BJ (cell line): ENCODE measurements at places on chromosomes 6 and 20. TPM values are rescaled to one million over a fixed set of nuclear protein-coding genes. Genes with fewer than 3 reads are reported as not detected.

CLVS2 gene
- under 0.01 TPM in 1 of 2 replicates, not detected in the other for polyA plus RNA-seq

ULBP3 gene
- polyA plus RNA-seq = 5.6 and 6.0 TPM in 2 replicates

NKX2-4 gene
- not detected in 2 replicates for polyA plus RNA-seq

DACT2 gene
- polyA plus RNA-seq = not detected in 2 replicates

SRMS gene
- not detected in 2 replicates for polyA plus RNA-seq

FAM209B gene
- 0.33 TPM in 1 of 2 replicates, not detected in the other for polyA plus RNA-seq

ARFGAP1 gene
- polyA plus RNA-seq = 49.8 and 76.5 TPM in 2 replicates

IDH3B gene
- polyA plus RNA-seq = 113 and 143 TPM in 2 replicates

LTB gene
- polyA plus RNA-seq = not detected in 2 replicates

FAM83B gene
- polyA plus RNA-seq = not detected in 2 replicates

- no peak for DNase-seq
Measured at GRCh38 chr6:33297406-33297955, 1.3 kb downstream of the RGL2 start.

DNA sequence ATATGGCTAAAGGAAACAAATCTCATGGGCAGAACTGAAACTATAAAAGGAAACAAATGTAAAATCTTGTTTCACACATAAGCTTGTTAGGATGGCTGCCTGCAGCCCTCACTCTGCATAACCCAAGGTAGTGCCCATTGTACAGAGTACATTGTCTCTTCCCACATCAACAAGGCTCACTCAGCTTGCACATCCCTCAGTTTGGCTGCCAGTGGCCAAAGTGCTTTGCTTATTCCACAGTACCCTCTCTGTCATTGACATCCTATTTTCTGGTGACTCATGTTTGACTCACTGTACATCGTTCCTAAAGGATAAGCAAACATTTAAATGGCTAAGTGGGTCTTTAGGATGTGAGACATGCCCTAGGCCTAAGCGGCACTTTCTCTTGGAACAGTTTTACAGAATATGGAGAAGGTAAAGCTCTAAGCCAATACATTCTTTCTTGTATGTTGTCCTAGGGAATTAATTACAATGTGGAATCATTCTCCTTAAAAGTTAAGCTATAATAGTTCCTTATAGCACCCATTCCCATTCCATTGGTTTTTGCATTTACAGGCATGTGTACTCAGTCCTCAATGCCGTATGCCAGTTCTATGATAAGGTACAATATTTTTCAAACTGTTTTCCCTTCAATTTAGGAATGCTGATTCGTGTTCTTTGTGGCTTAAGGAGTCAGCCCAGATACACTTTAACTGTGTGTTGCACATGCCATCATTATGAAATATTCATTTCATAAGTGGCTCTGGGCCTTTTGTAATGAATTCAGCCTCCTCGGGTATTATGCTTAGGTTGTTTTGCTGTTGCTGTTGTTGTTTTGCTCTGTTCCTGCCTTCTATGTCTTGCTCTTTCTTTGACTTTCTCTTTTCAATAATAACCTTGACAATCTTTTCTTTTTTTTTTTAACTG, 5.5 kb downstream of the ANKEF1 start:
- DNase-seq = peak; percentile 22

- DNase-seq = no peak
Measured at GRCh38 chr6:306641-307061, 14.4 kb downstream of the DUSP22 start.

- DNase-seq = no peak
Measured at GRCh38 chr20:2752567-2753460, 47.6 kb downstream of the CPXM1 start.

GRCh38 chr6:78867020-78867369, 356 bp upstream of the IRAK1BP1 start:
- DNase-seq = no peak

- no peak for DNase-seq
Measured at GRCh38 chr20:17510548-17510947, 20.6 kb downstream of the BFSP1 start.

GRCh38 chr20:59831916-59832270, 101.5 kb downstream of the SYCP2 start:
- no peak for DNase-seq

DNA sequence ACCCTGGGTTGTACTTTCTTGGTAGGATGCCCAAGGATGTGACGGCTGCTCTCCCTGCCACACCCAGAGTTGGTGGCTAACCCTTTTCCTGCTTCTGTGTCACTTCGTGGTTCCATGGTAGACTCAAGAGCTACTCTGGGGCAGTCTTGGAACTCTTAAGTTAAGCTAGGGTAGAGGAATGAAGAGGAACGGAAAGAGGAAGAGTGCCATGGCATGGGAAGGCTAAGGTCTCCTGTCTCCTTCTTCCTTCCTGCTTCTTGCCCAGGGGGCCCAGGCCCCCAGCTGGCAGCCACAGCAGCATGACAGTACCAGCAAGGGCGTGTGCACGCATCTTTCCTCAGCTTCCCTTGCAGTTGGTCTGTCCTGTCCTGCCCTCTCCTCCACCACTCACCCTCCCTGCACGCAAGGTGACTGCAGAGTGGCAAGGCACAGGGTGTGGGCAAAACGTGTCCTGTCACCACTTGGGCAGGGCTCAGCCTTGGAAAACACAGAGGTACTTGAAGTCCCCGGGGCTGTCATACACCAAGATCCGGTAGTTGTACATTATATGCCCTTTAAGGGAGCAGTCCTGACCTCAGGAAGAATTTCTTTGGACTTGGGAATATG, 39.8 kb upstream of the TGM3 start:
- DNase-seq = no peak

DNA sequence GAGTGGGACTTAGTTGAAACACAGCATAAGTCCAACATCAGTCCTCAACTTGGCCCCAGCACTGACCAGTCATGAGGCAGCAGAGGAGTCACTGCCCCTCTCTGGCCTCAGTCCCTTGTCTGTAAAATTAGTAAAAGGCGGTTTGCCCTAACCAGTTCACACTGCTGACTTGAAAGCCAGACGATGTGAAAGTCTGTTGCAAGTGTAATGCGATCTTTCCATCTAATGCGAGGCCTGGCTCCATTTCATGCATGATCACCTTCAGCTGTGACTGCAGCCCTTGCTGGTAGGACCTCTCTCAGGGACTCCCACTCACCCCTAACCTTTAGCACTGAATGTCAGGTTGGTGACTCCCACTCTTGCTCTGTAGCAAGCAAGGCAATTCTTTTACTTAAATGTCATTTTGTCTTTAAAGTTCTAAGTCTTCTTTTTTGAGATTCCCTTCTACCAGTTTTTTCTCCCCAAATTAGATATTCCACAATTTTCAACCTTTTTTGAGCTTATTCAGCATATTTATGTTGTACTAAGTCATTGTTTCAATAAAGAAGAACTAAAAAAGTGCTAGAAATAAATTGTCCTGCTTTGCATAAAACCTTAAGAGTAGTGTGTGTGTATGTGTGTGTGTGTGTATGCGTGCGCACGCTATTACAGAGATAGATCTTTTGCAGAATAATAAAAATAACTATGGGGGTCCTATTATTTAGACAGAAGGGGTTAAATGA, 245.5 kb downstream of the PACRG start:
- DNase-seq = no peak

- peak; percentile 26 for DNase-seq
Measured at GRCh38 chr6:64520050-64520449, 884.4 kb downstream of the PHF3 start.
